ENCODE measurements at places on chromosomes 2 and 18. TPM values are rescaled to one million over a fixed set of nuclear protein-coding genes. Genes with fewer than 3 reads are reported as not detected.

GRCh38 chr2:205148755-205149154 is 533.5 kb upstream of the NRP2 start:
- no peak for DNase-seq

DNA sequence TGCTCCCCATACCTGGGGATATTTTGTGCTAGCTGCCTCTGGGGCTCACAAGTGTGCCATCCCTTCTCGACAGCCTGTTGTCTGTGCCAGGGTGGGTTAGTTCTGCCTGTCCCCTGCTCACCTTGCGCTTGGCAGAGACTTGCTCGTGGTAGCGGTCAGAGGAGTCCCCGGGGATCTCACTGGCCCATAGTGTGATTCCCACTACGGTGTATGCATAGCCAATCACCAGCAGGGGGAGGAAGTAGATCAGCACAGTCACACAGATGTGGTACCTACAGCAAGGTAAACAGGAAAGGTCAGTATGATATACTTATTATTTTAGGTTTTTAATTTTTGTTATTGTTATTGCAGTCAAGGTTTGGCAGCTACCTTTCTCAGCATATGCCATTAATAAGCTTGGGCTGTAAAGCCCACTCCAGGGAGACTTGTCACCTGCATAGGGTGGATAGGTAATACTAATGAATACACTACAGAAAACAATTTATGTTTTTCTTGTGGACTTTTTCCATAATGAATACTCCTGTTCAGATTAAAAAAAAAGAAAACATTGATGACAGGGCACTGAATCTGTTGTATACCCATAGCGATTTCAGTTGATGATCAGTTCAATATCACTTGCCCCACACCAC is 95.2 kb downstream of the POLE4 start:
- DNase-seq: peak; percentile 11

GRCh38 chr2:98880266-98881152 is 55.5 kb downstream of the CRACDL start:
- DNase-seq: no peak

Gene REG1A
- not detected for total RNA-seq

Gene LTBP1
- 350 TPM for total RNA-seq

All from HFFc6 (cell line).